Hematopoietic multipotent progenitor cell treated with erythropoietin and hydrocortisone succinate and interleukin-3 and kit ligand, for 4 days (in vitro differentiated cells): ENCODE measurements at places on chromosomes 6 and 20.

GRCh38 chr6:91606148-91606901, 1019.5 kb upstream of the MAP3K7 start:
- no peak for DNase-seq

- no peak for DNase-seq
These were observed 30.8 kb upstream of the IER3 start for GRCh38 chr6:30775104-30775503.

DNA sequence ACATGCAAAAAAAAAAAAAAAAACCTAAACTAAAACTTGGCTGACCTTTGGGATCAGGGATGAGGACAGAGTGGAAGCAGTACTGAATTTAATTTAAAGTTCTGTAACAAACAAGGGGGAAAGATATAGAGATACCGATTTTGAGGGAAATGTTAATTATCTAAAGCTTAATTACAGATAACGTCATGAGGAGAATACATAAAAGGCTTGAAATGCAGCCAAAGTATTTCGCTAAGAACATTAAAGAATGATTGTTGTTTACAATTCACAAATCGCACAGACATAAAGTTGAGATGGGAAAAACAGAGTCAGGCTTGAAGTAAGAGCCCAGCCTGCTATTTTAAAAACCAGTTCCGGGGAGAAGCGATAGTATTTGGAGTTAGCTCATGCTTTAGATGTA, 208.0 kb upstream of the SASH1 start:
- no peak for DNase-seq

DNA sequence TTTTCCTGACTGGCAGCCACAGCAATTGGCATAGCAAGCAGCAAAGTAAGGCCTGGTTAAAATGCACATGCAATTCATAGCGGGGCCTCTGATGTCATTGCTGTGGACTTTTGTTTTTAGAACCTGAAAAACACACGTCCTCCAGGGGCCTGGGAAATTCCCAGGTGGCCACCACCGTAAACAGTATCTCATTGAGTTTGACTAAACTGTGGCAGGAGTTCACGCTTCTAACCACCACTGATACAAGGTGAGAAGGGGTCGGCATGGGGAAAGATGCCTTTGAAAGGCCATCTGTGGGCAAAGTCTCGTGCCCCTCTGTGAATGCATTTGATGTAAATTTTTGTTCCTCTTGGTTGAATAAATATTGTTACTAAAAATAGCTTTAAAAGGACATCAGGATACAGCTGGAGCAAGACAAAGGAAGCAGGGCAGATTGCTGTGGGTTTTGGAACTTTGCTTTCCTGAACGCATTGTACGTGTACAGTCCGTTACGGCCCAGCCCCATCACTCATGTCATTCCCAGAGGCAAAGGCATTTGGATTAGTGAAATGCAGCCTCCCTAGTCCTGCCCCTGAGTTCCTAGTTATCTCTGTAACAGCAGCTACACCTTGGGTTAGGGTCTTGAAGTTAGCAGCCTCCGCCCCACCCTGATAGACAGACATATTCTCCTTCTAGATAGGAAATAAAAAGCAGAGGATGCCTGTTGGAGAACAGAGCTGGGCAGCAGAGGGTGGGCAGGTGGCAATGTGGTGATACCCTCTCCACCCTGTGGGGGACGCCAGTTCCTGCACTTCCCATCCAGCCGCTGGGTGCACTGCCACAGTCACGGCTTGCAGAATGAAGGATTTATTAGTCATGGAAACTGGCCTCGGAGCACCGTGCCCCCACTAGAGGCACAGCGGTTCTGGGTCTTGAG, 80.3 kb downstream of the ZDHHC14 start:
- DNase-seq, result peak; percentile 91

DNA sequence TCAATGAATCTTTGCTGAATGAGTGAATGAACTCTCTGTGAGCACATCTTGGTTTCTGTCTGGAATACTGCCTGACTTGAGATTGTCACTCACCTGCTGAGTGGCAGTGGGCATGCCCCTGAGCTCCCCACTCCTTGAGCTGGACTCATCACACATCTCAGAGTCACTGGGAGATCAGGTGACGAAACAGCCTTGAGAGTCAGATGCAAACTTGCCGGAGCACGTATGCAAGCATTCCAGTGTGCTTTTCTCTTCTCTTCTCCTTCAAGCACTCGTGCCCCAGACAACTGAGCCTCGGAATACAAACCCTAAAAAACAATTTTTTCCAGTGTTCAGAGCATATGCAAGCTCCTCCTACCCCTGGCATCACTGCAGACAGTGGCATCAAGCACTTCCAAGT, 9.4 kb upstream of the BMP7 start:
- no peak for DNase-seq

GRCh38 chr6:14060971-14061370, 56.6 kb upstream of the CD83 start:
- no peak for DNase-seq

GRCh38 chr6:43758617-43759050, 11.4 kb upstream of the VEGFA start:
- peak; percentile 47 for DNase-seq

DNA sequence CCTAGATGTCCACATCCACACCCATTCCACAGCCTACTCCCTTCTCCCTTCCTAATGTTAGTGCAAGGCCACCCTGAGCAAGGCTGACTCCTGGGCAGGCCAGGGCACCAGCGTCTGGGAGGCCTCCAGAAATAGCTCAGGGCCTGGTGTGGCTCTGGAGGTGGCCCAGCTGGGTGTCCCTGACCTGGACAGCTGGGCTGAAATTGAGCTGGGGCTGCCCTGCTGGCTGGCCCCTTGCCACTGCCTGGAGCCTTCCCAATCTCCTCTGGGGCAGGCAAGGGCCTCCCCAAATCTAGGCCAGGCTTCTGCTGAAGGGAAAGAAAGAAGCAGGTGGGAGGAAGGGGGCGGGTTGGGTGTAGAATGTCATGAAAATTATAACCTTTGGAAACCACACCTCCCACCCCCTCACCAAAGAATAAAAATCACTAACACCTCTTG, 2.1 kb downstream of the FAM110A start:
- no peak for DNase-seq

GRCh38 chr6:28901831-28902230, 22.0 kb downstream of the TRIM27 start:
- DNase-seq, result peak; percentile 54

DNA sequence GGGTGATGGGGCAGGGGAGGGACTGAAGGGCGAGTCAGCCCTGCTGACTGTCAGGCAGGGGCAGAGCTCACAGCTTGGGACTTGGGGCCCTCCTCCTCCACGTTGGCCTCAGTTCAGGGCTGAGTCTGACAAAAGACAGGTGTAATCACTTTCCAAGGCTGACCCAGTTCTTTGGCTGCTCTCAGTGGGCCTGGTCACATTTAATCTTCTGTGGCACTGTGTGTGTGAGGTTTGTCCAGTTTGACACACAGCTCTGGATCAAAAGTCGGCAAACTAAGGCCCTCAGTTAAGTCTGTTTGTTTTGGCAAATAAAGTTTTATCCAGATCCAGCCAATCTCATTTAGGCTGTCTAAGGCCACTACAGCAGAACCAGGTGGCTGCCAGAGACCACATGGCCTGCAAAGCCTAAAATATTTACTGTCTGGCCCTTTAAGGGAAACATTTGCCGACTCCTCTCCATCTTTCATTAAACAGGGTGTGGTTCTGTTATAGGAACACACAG, 5.1 kb upstream of the MAP1LC3A start:
- DNase-seq, result no peak

DNA sequence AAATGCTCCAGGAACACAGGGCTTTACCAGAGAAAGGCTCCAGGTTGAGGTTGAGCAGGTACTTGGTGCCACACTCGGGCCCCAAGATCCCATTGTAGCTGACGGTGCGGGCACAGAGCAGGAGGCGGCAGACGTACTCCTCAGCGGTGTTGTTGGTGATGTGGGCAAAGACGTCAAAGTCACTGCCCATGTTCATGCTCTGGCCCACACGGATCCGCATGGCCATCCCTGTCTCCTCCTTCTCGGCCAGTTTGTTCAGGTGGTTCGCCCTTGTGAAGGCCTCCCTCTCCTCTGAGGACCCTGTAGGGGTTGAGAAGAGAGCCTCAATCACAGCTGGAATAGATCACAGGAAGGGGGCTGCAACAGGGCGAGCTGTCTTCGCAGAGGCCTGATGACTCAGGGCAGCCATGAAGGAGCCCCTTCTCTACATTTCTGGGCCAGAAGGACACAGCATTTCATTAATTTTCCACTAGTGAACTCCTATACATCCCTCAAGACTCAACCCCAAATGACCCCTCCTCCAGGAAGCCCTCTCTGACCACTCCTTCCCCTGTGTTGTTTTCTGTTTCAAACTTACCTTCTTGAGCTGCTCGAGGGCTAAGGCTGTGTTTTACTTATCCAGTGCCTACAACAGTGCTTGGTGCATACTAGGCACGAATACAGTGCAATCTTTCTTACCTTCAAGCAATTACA, 26.8 kb downstream of the TGM2 start:
- no peak for DNase-seq

DNA sequence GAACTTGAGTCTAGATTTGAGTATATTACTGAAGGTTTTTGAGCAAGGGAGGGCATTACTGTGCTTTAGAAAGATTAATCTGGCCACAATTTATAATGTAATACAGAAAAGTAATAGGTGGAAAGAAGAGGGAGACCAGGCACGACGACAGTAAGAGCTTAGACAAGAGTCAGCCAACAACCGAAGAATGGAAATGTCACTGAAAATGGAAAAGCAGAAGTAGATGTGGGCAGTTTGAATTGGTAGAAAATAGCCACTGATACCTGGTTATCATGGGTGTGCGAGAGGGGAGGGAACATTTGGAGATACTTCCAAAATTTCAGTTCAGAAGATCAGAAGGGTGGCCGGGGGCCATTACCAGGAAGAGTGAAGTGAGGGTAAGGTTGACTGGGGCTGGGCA, 339.1 kb downstream of the UTRN start:
- DNase-seq, result no peak

DNA sequence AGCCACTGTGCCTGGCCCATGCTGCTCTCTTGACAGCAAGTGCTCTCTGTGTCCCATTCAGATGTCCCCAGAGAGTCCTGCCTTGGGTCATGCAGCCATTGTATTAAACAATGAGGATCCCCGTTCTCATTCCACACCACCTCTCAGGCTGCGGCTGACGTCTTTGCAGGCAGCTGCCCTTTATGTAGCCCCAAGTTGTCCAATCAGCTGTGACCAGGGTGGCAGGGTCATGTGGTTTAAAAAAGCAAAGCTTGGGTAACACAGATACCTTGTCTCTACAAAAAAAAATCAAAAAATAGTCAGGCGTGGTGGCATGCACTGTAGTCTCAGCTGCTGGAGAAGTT, 13.2 kb downstream of the GCNT2 start:
- DNase-seq, result no peak
